Gastroesophageal sphincter (tissue), 4 donors: ENCODE measurements at places on chromosomes 16 and 17. TPM values are rescaled to one million over a fixed set of nuclear protein-coding genes. Genes with fewer than 3 reads are reported as not detected.

TNFRSF17 gene
- 0.45 TPM for total RNA-seq

SYCE1L gene
- total RNA-seq = 1.2 TPM

HOXB7 gene
- 8.9 TPM for total RNA-seq

SLC5A11 gene
- total RNA-seq = 0.12 TPM

KRTAP4-9 gene
- total RNA-seq = not detected

KRT12 gene
- not detected for total RNA-seq

TPSD1 gene
- total RNA-seq = 6.4 TPM

NLRC3 gene
- total RNA-seq = 1.1 TPM

CACNG3 gene
- not detected for total RNA-seq

SCNN1G gene
- not detected for total RNA-seq

TNK1 gene
- total RNA-seq = 4.4 TPM

CA5A gene
- total RNA-seq = not detected

MAPT gene
- total RNA-seq = 3.4 TPM

PRSS21 gene
- total RNA-seq = not detected

CDRT15L2 gene
- not detected for total RNA-seq

CES4A gene
- 1.2 TPM for total RNA-seq

NACA2 gene
- total RNA-seq = not detected

MT1F gene
- total RNA-seq = not detected

HOXB6 gene
- total RNA-seq = 5.0 TPM

HSD11B2 gene
- not detected for total RNA-seq

NFE2L1 gene
- total RNA-seq = 198 TPM

SCO1 gene
- total RNA-seq = 23.2 TPM

ADAM11 gene
- 4.2 TPM for total RNA-seq

METTL22 gene
- 31.9 TPM for total RNA-seq

HOXB8 gene
- total RNA-seq = not detected

CX3CL1 gene
- 28.7 TPM for total RNA-seq

PNMT gene
- 7.5 TPM for total RNA-seq

ABCC12 gene
- not detected for total RNA-seq

SULT1A2 gene
- total RNA-seq = 1.2 TPM
